Endodermal cell (in vitro differentiated cells): ENCODE measurements at places on chromosomes 5 and 9. TPM values are rescaled to one million over a fixed set of nuclear protein-coding genes. Genes with fewer than 3 reads are reported as not detected.

The PAEP gene
- total RNA-seq = not detected in 2 replicates

DNA sequence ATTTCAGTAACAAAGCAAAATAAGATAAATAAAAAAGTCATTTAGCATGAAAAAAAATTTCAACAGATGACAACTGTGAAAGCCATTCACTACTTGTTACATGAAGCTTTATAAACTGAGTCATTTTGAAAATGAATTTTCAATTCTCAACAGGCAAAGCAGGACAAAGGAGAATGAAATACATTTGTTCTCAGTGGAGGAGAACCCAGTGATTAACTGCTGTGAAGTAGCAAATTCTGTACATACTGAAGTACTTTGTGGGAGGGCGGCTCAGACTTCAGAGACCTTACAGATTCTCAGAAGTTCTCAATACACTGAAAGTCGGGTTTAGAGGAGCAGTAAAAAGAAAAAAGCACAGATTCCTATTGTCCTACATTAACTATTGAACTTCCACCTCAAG is 21.7 kb downstream of the SKIC3 start:
- no peak for DNase-seq

The C5orf15 gene
- 37.6 to 42.5 TPM (median 42.3 TPM) in 3 replicates for total RNA-seq

GRCh38 chr5:157541447-157542118 is 34.0 kb downstream of the ADAM19 start:
- no peak for DNase-seq

GRCh38 chr5:180341595-180341994 is 11.5 kb downstream of the GFPT2 start:
- DNase-seq = peak; percentile 35

DNA sequence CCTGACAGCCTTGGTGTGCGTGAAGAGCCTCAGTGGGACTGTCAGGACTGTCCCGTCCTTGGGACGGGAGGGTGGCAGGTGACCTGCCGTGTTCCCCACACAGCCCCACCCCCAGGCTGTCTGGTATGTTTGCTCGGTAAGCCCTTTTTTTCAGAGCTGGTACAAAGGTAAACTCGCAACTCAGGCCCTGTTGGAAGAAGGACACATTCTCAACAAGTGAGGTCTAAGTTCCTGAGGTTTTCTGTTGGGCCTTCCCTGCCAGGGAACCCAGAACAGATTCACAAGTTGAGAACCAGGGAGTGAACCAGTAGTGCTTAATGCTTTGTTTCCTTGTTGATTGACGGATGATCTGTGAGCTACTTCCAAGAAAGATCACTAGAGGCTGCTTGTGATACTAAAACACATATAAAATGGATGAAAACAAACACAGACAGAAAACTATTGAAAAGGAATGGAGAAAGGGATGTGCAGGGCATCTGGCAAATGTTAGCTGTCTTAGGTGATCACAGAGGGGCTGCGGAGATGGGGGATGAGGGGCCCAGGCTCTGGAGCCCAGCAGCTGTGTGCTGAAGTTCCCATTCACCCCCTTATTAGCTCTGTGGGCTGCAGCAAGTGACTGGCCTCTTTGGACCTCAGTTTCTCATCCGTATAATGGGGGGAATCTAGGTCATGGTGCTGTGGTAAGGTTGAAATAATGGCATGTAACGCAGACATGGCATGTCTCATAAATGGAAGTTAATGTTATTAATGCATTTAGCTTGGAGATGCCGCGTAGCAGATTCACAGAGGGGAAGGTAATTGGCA is 2.7 kb downstream of the NDST1 start:
- DNase-seq = no peak

The NOTCH1 gene
- total RNA-seq = 21.5 and 23.4 TPM in 2 replicates

DNA sequence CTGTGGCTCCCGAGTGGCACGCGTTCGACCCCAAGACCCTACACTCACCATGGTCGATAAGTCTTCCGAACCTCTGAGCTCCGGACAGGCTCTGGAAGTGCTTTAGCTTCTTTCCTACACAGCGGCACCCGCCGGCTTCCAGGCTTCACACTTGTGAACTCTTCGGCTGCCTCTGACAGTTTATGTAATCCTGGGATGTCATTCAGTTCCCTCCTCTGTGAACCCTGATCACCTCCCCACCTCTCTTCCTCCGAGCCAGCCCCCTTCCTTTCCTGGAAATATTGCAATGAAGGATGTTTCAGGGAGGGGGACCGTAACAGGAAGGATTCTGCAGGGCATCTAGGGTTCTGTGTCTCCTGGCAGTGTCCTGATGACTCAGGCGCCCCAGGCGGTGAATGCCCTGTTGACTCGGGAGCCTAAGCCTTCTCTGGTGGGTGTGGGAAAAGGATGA is at the start of gene CD14:
CD14 (minus strand) TSS at position 155 of the 451 bp plus-strand sequence; CDS start at position 51, 104 bp downstream.
- DNase-seq = no peak

- no peak for DNase-seq
These were observed 1.4 kb downstream of the KIF20A start for GRCh38 chr5:138180183-138180782.

The SPARC gene
- total RNA-seq = 523 to 674 TPM (median 529 TPM) in 3 replicates

The RGS7BP gene
- total RNA-seq = 2.2 to 3.3 TPM (median 2.3 TPM) in 3 replicates

The BARX1 gene
- 10.8 TPM in 1 of 3 replicates, not detected in the others for total RNA-seq

DNA sequence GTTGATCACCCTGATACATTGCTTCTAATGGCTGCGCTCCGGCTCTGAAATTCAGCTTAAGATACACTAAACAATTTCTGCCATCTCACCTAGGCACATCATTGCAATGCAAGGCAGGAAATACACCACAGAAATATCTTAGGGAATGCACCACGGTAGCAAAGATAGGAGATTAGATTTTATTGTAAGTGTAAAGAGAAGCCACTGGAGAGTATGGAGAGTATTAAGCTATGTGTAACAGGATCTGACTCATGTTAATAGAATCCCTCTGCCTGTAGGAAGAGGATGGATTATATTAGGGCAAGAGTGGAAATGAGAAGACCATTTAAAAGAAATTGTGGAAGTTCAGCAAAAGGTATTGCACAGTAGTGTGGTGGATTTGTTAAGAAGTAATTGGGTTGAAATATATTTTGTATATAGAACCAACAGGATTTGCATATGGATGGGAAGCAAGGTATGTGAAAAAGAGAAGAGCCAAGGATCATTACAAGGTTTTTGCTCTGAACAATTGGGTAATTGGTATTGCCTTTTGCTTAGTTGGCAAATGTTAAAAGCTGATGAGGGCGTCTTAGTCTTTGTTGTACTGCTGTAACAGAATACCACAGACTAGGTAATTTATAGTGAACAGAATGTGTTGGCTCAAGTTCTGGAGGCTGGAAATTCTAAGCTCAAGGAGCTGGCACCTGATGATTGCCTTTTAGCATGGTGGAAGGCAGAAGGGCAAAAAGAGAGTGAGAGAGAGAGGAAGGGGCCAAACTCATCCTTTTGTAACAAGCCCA is 636.1 kb downstream of the PSAT1 start:
- DNase-seq = no peak

The ZDHHC11B gene
- total RNA-seq = 0.74 to 2.0 TPM (median 0.75 TPM) in 3 replicates

The DDX4 gene
- total RNA-seq = not detected in 3 replicates

The SCGB3A1 gene
- total RNA-seq = 1.7 TPM in 1 of 3 replicates, not detected in the others

DNA sequence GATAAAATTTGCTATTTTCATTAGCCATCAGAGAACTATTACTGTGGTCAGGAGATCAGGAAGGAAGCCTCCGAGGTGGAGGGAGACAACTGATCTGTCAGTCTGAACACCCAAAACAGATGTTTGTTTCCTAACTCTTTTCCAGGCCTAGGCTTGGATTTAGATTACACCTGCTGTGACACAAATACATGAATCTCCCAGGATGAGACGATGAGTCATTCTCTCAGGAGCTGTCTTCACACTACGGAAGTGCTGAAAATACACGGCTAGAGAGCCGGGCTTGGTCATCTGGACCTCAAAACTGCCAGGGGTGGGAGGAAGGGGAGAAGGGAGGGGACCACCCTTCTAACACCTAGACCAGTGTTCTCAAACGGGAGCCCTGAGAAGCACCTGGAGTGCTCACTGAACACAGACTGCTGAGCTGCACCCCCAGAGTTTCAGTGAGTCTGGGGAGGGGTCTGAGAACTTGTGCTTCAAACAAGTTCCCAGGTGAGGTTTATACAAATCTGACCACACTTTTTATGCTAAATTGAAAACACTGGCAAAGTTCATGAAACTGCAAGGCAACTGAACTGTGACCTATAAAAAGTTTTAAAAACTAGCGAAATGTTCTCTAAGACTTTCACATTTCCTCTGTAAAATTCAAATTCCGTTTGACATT is 80.3 kb upstream of the EQTN start:
- DNase-seq = peak; percentile 72

- DNase-seq = no peak
These were observed 1.7 kb downstream of the CCDC69 start for GRCh38 chr5:151222054-151222789.

DNA sequence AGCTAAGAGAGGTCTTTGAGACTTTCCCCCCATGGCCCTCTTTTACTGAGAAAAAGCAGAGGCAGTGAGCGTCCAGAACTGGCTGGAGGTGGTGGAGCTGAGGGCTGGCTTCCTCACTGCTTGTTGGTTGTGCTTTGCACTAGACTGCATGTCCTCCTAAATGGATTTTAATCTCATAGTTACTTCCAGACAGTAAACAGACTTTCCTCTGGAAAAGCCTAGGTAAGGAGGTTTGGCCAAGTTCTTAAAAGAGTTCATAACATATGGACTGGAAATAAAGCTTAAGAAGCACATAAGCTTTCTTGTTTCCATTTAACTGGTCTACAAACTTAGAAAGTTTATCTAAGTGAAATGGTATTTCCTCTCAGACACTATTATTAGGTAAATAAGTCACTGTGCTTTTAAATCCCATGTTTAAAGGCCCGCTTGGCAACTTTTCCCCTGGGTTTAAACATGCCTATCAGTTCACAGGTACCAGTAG is 2.0 kb downstream of the ASPN start:
- no peak for DNase-seq

- no peak for DNase-seq
These were observed 14.2 kb upstream of the CXXC5 start for GRCh38 chr5:139634028-139634325.

- peak; percentile 94 for DNase-seq
These were observed 594.6 kb upstream of the BRINP1 start for GRCh38 chr9:119963798-119964372.

- no peak for DNase-seq
These were observed 102.3 kb upstream of the PHYKPL start for GRCh38 chr5:178334861-178335260.

DNA sequence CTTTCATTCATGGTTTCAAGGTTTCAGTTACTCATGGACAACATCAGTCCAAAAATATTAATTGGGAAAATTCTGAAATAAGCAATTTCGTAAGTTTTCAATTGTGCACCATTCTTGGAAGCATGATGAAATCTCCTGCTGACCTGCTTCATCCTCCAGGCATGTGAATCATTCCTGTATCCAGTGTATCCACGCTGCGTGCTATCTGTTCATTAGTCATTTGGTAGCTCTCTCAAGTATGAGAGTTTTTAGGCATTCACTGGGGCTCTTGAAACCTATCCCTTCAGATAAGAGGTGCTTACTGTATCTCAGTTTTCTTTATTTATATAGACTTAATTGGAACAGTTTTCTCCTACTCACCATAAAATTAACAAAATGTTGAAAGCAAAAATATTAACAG is 293.0 kb downstream of the CDH12 start:
- no peak for DNase-seq

DNA sequence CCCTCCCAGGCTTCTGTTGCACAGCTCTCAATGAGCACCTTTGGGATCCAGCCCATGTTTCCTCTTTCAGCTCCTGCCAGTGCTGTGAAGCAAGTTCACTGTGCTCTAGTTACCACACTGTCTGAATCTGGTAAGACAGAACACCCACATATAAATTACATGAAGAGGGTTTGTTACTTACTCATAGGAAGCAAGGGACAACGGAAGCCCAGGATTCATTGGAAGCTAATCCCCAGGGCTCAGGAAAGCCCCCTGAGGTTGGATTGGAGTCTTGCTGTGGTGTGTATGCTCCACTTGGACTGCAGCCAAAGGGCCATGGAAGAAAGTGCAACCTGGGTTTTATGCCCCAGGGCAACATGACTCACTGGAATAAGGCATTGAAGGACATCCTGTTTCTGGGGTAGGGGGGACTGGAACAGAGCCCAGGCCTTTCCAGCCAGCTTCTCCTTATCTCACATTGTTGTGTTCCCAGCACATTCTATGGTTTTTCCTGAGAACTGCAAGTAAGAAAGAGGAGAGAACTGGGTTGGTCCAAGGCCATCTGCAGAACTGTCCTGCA is 15.6 kb upstream of the CLK4 start:
- DNase-seq = no peak

GRCh38 chr5:72387985-72388384 is 67.8 kb downstream of the PTCD2 start:
- DNase-seq = no peak

DNA sequence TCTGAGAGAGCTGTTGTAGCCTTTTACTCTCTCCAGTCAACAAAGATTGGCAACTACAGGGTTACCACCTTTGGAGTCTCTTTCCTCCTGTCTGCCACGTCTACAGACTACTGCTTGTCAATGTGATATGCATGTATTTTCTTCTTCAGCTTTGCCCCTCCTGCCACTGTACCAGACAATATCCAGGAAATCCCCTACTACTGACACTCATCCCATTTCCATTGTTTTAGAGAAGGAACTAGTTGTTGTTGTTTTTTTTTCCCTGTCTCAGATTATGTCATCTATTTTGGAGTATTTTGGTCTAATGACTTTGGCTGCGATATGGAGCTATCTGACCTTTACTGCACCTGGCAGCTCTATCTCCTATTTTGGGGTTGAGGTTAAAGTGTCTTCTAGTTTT is 50.1 kb upstream of the MACIR start:
- DNase-seq = no peak

- DNase-seq = peak; percentile 78
These were observed 21.2 kb upstream of the PANK3 start for GRCh38 chr5:168600409-168600808.

The PHF24 gene
- 1.9 TPM in 2 replicates for total RNA-seq

The FBP1 gene
- 0.95 to 1.5 TPM (median 1.0 TPM) in 3 replicates for total RNA-seq

The CNTNAP3B gene
- total RNA-seq = 5.8 and 6.1 TPM in 2 replicates

DNA sequence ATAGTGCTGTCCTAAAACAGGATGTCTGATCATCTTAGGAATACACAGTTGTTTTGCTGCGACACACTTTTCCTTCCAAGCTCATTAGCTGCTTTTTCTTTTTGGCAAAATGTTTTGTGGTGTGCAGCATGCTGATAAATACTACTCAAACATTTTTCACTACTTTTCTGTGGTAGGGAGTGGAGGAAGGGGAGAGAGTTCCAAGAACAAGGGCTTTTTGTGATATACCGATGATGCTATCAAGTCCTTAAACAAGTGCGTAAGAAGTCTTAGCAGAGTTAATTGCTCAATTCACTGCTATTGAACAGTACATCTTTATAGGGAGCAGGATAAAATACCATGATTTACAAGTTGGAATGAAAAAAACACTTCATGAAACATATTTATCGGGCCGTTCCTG is 23.6 kb upstream of the TEK start:
- no peak for DNase-seq

GRCh38 chr5:149466457-149466972 is 84.7 kb downstream of the CSNK1A1 start:
- no peak for DNase-seq

GRCh38 chr5:36696059-36696673 is 89.8 kb downstream of the SLC1A3 start:
- peak; percentile 92 for DNase-seq

- DNase-seq = peak; percentile 77
These were observed 18.3 kb upstream of the NDST1 start for GRCh38 chr5:150489360-150490295.

GRCh38 chr5:101306391-101307137 is 403.5 kb upstream of the ST8SIA4 start:
- no peak for DNase-seq

GRCh38 chr5:147017191-147017590 is 138.6 kb upstream of the PPP2R2B start:
- no peak for DNase-seq
